ENCODE measurements at places on chromosomes 2 and 18. TPM values are rescaled to one million over a fixed set of nuclear protein-coding genes. Genes with fewer than 3 reads are reported as not detected.
A peak's percentile ranks its signal among the peaks of the same experiment; 100 is the strongest.

GREB1L gene
- total RNA-seq, result 0.31 TPM

SEMA4C gene
- total RNA-seq, result 67.3 TPM

COLEC11 gene
- 0.47 TPM for total RNA-seq

POU3F3 gene
- total RNA-seq, result 0.09 TPM

REEP1 gene
- 1.5 TPM for total RNA-seq

OTX1 gene
- total RNA-seq, result 3.3 TPM

MYL12B gene
- 164 TPM for total RNA-seq

COPS8 gene
- 59.3 TPM for total RNA-seq

SERPINB5 gene
- 0.23 TPM for total RNA-seq

MOGAT1 gene
- 0.67 TPM for total RNA-seq

SCN2A gene
- total RNA-seq, result 1.1 TPM

PCARE gene
- total RNA-seq, result not detected

GRCh38 chr2:158095912-158096311, 5.8 kb upstream of the UPP2 start:
- no peak for DNase-seq

- DNase-seq, result no peak
Measured at GRCh38 chr2:98477036-98477435, 32.4 kb downstream of the INPP4A start.

DNA sequence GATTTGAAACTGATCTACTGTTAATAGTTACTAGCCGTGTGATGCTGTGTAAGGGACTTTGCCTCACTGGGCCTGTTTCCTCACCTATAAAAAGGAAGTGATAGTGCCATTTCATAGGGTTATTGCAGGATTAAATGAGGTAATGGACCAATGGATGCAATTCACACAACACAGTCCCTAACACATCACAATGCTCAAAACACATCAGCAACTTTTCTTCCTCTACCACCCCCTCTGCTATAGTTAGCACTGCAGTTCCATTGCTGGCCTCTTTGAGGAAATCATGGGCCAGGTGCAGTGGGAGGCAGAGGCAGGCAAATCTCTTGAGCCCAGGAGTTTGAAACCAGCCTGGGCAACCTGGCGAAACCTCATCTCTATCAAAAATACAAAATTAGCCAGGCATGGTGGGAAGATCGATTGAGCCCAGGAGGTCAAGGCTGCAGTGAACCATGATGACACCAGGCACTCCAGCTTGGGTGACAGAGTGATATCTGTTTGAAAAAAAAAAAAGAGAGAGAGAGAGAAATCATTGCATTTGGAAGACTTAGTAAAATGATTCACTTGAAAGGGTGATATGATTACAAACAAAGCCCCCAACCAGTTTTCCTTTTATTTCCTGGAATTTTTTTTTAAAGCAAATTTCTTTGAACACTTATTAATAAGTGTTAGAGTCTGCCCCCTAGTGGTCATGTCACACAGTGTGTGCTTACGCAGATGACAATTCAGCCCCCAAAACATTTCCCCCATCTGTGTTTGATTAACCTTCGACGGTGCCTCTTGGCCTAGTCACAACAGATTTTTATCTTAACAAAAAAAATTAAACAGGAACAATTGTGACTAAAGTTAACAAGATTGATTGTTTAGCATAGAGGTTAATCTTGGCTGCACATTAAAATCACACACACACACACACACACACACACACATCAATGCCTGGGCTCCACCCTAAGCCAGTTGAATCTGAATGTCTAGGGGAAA, 88.6 kb upstream of the BCL11A start:
- peak; percentile 47 for DNase-seq

DNA sequence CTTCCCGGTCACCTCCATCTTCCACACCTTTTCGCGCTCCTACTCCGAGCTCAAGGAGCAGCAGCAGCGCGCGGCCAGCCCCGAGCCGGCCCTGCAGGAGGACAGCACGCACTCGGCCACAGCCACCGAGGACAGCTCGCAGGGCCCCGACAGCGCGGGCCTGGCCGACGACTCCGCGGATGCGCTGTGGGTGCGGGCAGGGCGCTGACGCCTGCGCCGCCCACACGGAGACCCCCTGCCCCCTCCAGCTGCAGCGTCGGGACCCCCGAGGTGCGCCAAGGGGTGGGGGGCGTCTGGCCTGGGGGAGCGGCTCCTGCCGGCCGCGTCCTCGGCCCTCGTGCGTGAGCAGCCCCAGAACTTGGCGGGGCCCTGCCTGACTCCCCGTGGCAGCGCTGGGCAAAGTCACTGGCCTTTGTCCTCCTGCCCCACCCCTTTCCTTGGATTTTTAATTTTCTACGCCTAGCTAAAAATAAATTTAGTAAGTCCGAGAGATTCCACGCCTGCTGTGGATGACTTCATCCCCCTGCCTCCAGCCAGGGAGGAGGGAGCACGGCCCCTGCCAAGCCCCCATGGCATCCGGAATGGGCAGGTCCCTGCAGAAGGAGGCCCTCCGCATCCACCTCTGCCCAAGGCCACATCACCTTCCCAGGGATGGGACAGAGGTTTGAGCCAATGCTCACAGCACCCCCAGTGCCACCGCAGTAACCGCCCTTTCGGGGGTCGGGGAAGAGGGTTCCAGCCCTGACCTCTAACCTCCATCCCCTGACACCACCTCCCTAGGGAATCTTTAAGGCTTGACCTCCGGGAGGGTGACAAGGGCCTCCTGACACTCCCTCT, 51.6 kb downstream of the SLC66A2 start:
- DNase-seq, result no peak

DNA sequence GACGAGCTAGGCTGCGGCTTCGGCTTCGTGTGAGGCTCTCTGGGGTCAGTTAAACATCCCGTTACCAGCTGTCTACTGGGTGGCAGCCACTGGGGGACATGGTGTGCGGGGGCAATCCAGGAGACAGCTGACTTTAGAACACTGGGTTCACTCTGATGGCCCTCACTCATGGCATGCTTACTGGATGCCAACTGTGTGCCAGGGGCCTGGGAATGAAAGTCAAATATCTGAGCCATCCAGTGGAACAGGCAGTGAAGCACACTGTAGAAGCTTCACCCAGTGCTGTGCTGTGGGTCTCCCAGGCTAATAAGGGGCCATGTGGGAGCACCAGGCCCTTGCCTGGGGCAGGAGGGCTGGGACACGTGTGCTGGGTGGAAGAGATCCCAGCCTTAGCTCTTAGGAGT, 48.3 kb downstream of the GLI2 start:
- no peak for DNase-seq

DNA sequence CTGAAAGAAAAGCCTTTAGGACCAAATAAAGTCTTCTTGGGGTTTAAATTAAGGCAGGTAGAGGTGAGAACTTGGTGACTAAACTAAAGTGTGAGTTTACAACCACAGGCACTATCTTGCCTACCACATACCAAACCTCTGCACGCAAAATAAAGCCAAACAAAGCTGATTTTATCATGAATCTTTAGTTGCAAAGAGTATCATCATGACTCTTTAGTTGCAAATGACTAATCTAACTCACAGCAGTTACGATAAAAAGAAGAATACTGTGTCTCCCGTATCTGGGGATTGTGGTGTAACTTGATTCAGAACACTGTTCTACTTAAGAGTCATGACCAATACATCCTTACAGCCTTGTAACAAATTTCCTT, 11.2 kb downstream of the CFAP210 start:
- DNase-seq, result no peak

DNA sequence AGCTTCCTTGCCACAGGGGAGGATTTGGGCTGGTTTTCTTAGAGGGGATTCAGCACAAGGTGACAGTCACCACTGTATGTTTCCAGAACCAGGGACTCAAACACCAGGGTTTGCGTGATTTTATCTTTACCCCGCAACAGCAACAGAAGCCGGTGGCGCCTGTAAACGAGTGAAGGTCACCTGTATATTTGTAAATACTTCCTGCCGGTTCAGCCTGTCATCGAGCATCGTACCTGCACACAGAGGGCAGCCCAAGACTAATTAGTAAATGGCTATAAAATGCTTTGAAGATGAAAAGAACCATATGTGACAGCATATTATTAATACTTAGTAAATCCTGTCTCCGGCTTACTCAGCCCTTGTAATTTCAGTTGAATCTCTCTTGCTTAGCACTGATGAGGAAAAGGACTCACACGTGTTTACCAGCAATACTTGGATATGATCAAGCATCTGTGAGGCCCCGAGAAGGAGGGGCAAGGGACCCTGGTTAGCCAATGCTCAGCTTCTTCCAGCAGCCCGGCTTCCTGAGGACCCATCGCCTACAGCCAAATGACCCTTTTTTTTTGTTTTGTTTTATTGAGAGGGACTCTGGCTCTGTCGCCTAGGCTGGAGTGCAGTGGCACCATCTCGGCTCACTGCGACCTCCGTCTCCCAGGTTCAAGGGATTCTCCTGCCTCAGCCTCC, 51.3 kb upstream of the FOSL2 start:
- no peak for DNase-seq

DNA sequence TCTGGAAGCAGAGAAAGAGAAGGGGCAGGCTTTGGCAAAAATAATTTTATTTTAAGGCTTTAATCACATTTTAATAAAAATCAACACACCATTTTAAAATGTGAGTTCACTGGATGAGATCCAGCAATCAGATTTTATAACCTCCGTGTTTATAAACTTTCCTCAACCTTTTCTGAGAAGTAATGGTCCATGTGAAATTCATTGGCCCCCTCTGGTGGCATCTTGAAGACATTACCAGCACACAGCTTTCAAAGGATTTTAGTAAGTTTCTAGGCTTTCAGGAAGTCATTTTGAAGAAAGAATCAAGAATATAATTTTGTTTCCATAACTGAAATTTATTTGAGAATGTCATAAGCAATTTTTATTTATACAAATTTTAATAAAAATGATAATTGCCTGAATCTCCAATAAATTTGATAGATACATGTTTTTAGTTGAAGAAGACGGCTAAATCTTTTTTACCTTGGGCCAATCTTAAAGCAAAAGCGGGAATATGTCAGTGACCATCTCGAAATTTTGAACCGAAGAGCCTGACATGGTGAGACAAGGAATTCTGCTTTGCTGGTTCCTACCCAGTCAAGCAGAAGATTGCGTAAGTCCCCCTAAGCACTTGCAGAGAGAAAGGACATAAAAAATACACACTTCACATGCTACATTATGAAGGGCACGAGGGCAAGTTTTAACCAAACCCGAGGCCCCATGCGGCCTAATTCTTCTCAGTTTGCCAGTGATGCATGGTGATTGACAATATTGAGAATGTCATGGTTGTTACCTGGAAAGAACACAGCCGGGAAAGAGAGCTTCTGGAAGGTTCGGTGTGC, 128.4 kb upstream of the CBLN2 start:
- DNase-seq, result no peak

- DNase-seq, result no peak
Measured at GRCh38 chr2:233449921-233450863, 95.9 kb downstream of the DGKD start.

GRCh38 chr18:65017372-65017760, 733.4 kb upstream of the CDH7 start:
- DNase-seq, result no peak

DNA sequence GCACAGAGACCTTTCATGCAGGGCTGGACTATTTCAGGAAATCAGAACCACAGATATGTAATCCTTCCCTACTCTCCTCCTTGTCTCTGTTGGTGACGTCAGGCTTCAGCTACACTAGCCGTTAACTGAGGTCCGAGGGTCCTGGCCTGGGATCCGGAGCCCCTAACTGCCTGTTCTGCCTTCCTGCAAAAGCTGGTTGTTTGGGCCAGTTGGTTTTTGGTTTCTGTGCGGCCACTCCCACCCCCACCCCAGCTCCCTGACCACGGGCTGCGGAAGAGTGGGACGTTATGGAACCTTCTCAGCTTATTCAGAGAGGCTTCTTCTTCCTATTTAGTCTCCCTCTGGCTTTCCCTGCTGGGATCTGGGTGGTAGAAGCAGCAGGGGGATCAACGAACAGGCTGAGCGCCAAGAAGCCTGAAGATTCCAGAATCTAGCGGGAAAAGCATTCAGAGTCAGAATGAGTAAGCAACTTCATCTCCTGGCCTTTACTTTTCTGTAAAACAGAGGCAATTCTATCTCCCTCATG, 49.3 kb upstream of the ROCK2 start:
- DNase-seq, result no peak

- DNase-seq, result no peak
Measured at GRCh38 chr2:197268786-197269584, 41.6 kb downstream of the ANKRD44 start.

GRCh38 chr18:44671914-44672313, 8.8 kb upstream of the SETBP1 start:
- no peak for DNase-seq

DNA sequence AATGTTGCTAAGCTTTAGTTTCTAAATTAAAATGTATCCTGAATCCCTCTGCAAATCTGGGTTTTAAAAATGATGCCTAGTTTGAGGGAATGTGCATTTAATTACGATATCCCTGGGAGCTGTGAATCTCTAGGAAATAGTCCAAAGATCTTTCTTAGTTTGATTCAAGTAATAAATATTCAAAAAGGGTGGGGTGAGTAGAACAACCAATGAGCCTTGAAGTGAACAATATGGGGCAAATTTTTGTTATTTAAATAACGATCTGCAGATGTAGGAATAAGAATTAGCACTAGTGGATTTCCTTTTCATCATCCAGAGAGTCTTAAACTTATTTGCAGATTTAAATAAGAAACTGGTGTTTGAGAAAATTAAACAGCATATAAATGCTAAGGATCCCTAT, 106.3 kb downstream of the ACVR1 start:
- no peak for DNase-seq

DNA sequence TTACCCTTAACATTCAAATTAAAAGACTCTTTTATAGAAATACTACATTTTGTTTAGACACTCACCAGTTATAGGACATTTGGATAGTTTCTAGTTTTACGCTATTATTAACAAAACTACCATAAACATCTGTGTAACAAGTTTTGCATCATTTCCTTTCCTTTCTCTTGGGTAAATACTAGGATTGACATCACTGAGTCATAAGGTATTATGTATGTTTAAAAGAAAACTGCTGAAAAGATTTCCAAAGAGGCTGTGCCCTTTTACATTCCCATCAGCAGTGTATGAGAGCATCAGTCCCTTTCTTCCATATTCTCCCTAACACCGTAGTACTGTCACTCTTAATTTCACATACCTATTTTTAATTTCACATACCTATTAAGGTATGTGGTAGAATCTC, 130.6 kb downstream of the USP34 start:
- DNase-seq, result no peak

GRCh38 chr18:59466980-59467379, 107.9 kb upstream of the LMAN1 start:
- no peak for DNase-seq

Measured in H1 (cell line).